T-helper 1 cell (primary cell): ENCODE measurements at places on chromosomes 6 and 20.

DNA sequence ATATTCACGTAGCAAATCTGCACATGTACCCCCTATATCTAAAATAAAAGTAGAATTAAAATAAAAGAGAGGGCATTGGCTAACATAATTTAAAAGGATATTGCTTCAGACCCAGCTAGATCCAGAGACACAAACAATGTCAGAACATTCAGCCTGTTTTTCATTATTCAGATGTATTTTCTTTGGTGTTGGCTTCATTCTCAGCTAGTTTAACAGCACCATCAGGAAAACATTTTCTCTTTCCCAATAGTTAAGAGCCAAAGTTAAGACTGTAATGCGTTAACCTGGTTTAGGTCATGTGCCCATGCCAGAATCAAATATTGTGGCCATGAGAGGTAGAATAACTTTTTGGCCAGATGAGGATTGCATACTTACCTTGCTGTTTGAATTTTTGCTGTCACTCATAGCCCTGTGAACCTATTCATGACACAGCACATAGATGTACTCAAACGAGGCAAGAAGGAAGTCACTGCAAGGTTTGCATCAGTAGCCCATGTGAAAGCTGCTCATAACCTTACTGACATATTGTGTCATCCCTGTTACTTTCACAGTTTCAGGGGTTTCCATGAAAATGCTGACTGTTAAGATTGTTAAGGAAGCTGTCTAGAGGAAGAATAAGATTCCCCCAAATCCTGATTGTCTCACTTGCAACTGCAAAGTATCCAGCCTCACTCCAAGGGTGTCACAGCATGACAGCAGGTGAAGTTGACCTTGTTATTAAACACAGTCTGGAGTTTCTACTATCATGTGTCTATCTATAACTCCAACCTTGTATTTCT is 233.1 kb downstream of the PACRG start:
- no peak for DNase-seq

GRCh38 chr6:41021832-41022231 is 17.2 kb downstream of the UNC5CL start:
- no peak for DNase-seq

- DNase-seq: no peak
Measured at GRCh38 chr20:16617056-16617455, 43.8 kb upstream of the KIF16B start.

- DNase-seq: no peak
Measured at GRCh38 chr6:162443101-162443500, 284.5 kb downstream of the PRKN start.

GRCh38 chr6:168039849-168040248 is 39.2 kb downstream of the FRMD1 start:
- no peak for DNase-seq

DNA sequence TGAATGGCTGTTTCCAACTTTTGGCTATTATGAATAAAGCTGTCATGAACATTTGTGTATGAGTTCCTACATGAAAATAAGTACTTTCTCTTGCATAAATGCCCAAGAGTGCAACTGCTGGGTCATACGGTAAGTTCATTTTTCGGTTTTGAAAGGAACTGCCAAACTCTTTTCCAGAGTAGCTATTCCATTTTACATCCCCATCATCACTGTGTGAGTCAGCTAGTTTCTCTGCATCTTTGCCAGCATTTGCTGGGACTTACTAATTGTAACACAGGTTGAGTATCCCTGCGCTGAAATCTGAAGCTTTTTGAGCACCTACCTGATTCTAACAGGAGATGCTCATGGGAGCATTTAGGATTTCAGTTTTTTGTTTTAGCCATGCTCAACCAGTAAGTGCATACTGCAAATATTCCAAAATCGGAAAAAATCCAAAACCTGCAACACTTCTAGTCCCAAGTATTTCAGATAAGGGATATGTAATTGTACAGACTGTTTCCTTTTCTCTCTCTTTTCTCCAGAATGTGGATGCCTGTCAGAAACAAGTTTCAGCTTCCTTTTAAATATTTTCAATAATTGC is 118.4 kb downstream of the DTNBP1 start:
- no peak for DNase-seq

DNA sequence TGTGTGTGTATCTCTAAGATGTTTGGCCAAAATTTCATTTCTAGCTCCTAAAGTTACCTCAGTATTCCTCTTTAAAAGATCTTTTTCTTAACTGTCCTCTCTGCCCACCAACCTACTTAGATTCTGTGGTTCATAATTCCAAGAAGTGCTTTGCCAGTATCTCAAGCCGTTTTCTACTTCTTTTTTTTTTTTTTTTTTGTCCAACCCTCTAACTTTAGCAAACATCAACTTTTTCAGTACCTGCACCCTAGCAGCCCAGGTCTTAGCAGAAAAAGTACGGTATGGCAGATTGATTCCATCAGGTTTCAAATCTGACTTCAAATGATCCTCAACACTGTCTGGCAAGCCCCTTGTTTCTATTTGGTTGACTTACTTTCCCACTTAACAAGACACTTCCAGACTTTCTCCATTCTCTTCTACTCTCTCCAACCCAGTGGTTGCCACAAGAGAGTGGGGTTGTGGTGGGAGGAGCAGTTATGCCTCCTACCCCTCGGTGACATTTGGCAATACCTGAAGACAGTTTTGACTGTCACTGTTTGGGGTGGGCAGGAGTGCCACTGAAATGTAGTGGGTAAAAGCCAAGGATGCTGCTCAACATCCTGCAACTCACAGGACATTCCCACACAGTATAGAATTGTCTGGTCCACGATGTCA is 10.8 kb upstream of the MAN1A1 start:
- DNase-seq: no peak

- no peak for DNase-seq
Measured at GRCh38 chr20:32326504-32326845, 31.7 kb upstream of the ASXL1 start.

DNA sequence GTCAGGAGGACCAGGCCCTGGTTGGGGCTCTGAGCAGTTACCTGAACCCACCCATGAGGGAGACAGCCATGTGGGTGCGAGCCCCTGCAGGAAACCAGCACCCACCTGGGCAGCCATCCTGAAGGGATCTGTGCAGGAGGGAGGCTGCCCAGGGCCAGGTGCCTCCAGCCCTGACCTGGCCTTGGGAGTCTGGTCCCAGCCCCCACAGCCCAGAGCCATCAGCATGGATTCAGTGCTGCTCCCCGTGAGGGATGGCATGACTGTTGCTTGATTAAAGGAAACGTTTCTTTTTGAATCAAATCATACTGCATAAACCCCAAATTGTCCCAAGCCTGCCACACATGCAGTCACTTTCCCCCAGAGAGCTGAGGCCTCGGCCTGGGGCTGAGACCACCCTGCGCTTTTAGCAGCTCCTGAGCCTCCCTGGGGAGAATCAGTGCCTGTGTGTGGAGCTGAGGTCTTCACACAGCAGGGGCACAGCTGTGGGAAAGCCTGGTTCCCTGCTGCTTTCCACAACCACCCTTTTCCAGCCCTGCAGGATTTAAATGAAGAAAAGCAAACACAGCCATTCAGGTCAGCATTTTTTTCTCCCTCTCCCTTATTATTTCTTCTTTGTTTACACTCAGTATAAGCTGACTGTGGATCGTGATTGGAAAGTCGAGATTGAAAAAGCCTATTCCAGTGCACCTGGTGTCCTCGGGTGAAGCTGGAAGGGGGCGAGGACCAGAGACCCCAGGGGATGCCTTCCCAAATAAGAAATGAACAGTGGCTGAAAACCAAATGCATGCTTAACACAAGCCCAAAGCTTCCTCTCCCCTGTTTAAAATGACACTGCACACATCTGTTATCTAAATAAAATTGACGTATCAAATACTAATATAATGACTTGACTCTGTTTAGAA is 283.9 kb downstream of the SMOC2 start:
- DNase-seq: no peak

DNA sequence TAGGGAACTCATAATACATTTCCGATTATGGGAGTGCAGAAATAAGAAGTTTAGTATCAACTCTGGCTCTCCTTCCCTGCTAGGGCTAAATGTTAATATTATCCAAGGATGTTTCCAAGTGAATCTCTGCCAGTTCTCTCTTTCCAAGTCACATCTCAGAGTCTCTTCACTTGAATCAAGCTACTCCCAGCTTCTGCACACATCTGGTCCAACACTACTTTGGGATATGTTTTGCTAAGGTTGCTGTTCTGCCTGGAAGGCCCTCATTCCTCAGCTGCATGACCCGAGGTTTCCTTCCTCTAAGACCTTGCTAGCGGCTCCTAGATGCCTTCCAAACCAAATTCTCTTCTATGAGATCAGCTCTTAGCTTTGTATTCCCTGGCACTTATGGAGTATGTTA is 331.8 kb downstream of the GJA1 start:
- no peak for DNase-seq

GRCh38 chr6:17780061-17780460 is 73.3 kb upstream of the NUP153 start:
- no peak for DNase-seq

GRCh38 chr6:4303638-4304037 is 168.3 kb upstream of the ECI2 start:
- DNase-seq: no peak
